Stimulated activated naive CD4-positive, alpha-beta T cell (primary cell): ENCODE measurements at places on chromosomes 2 and 18.
A peak's percentile ranks its signal among the peaks of the same experiment; 100 is the strongest.

DNA sequence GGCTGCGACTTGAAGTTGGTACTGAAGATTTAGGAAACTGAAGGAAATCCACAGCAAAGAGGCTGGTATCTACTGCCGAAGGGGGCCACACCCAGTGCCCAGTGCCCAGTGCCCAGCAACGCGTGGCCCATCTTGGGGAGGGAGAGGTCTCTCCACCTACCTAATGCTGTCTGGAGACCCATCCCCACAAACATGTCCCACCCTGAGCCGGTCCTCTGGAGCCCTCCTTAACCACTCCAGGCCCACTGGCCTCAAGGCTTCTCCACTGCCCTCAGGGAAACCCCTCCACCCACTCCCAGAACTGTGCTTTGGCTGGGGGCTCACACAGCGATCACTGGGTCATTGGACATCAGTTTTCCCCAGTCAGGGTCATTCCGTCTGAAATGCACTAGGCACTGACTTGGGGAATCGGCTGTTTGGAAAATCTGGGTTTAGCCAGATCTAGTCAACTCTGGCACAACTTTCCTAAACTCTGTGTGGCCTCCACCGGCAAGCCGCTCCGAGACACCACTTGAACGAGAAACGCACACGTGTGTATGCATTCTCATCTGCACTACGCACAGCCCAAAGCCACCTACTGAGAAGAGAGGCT, 20.1 kb downstream of the GPR55 start:
- DNase-seq, result no peak

DNA sequence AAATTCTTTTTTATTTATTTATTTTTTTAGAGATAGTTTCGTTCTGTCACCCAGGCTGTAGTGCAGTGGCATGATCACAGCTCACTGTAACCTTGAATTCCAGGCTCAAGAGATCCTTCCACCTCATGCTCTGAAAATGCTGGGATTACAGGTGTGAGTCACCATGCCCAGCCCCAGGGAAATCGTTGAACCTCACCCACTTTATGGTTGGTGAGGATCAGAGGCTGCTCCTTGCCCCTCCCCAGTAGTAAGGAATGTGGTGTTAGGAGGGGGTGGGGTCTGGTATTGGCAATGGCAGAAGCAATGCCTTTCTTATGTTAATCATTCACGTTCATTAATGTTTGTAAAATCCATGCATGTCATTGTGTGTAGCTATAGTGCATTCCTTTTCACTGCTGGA, 161.9 kb downstream of the SUCLG1 start:
- no peak for DNase-seq

DNA sequence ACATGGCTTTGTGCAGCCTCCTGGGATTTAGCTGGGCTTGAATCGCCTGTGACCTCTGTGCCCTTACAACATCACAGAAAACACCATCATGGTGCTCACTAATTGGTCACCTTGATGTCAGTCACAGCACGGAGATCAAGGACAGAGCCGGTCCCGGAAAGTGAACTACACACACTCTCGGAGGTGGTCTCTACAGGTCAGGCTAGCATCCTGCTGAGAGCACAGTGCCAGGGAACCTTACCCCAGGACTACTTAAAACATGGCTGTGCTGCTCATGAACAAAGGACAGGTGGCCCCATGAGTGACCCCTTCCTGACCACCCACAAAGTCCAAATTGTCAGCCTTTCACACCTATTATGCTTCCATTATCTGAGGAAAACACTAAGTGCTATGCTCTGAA, 1782.1 kb upstream of the CELF4 start:
- no peak for DNase-seq

DNA sequence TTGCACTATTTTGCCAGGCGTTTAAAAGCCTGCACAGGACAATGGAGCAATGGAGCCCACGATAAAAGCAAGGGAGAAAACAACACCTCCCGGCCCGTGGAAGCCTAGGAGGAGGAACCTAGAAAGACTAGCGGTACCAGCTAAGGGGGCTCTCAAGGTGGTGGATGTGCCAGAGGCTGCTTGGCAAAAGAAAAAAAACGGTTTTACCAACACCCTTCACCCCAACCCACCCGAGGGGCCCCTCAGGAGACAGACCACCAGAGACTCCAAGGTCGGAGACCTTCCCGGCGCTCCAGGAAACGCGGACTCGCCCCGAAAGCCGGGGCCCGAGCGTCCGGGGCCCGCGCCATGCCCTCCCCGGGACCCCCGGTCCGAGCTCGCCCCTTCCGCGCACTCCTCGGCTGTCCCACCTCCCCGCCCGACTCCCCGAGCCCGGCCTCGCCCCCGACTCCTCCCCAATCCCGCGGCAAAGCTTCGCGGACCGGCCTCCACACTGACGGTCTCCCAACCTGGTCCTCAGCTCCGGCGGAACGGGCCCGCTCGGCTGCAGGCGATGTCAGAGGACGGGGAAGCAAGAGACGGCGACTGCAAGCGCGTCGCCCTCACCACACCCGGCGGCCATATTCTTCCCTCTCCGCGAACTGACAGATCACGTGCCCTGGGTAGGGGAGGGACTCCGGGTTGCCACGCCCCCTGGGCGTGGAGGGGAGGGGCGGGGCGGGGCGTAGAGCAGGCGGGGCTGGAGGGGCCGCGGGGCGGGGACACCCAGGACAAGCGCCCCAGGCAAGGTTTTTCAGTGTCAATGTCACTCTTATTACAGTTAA, at the start of gene KIDINS220:
TSS of gene KIDINS220 (minus strand) at position 643 of the 824 bp plus-strand sequence. CDS start 10,520 bp downstream, outside the sequence.
- DNase-seq, result peak; percentile 82

DNA sequence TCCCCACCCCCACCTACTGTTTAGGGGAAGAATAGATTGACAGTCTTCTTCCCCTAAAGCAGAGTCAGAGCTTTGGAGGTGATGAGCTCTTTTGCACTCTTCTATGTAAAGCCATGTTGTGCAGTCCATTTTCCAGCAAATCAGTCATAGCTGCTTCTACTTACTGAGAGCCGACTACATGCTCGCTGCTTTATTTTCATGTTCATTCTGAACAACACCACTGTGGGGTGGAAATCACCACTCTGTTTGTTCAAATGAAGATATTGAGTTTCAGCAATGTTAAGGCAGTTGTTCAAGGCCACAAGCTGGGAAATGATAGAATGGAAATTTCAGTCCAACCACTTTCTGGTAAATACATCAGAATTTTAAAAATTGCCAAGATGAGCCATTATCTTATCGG, 88.3 kb downstream of the INSIG2 start:
- no peak for DNase-seq

DNA sequence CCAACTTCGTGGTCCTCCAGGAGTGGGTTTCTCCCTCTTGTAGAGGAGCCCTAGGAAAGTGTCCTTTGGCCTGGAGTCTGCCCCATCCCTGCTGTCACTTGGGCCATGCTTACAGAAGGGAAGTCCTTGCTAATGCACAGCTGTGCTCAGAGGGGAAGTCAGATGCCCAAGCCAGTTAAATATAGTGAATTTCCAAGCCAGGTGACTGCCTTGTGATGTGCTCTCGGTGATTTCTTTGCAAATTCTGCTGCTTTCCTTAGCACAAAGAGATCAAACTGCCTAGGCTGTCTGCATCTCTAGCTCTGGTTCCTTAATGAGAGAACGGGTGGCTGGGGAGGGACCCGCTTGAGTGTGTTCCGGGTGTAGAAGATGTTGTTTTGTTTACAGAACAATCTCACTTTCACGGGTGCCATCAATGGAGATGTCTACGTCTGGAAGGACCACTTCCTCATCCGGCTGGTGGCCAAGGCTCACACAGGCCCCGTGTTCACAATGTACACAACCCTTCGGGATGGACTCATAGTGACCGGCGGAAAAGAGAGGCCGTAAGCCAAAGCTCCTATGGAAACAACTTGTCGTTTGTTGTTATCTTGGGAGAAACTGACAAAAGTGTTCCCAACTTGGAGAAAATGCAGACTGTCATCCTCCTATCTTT, 91.4 kb downstream of the RTN4 start:
- no peak for DNase-seq

DNA sequence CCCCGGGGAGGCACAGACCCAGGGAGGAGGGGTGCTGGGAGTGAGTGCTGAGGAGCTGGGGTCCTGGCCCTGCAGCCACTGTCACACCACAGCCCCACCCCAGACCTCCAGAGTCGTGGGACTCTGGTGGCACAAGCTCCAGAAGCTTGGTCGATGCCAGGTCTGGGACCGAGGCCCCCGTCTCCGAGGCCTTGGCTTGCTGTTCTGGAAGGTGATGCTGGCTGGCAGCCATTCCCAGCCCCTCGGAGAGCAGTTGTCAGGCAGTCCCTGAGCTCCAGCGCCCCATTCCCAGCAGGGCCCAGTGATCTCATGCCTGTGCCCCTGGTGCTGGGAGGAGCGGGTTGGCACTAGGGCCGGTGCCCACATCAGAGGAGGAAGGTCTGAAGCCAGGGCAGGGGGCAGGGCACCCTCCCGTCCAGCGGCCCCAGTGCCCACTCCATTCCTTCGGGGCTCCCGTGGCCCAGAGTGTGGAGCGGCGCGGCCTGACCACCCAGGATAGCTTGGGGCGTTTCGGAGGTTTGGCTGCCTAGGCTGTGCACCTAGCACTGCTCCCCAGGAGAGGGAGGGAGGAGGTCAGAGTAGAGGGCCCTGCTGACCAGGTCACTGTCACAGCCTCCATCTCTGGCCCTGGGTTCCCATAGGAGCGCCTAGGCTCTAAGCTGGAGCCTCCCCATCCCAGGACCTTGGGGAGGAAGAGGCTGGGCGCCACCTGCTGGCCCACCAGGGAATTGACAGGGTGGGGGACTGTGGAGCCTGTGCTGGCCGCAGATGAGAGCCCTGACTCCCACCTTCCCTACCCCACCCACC, 16.8 kb upstream of the ALPI start:
- peak; percentile 10 for DNase-seq

DNA sequence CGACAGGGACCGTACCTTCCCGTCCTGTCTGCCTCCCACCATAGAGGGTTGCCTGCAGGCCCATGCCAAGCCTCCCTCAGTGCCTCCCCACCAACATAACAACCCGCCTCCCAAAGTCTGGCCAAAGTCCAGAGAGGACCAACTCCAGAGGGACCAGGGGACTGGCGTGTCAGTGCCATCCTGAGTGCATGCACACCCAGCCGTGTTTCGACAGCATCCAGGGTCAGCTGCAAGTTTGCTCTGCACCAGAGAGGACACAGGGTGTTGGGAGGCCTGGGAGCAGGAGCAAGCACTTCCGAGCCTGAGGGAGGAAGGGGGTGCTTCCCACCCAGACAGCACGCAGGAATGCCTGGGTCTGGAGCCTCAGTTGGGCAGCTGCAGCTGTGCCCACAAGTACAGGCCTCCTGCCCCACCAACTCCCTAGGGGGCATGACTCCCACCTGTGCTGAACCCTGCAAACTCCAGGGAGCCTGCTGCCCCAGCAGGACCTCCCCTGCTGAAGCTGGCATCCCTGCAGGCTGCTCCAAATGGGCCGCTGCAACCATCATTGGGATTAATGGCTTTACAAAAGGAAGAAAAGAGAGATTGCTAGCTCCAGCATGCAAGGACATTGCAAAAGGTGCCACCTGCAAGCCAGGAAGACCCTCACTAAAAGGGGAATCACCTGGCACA, 618.1 kb upstream of the FSHR start:
- DNase-seq, result no peak

- DNase-seq, result no peak
Measured at GRCh38 chr2:43576981-43577892, 18.6 kb downstream of the THADA start.

GRCh38 chr2:178473931-178474330, 4.5 kb downstream of the FKBP7 start:
- DNase-seq, result no peak

DNA sequence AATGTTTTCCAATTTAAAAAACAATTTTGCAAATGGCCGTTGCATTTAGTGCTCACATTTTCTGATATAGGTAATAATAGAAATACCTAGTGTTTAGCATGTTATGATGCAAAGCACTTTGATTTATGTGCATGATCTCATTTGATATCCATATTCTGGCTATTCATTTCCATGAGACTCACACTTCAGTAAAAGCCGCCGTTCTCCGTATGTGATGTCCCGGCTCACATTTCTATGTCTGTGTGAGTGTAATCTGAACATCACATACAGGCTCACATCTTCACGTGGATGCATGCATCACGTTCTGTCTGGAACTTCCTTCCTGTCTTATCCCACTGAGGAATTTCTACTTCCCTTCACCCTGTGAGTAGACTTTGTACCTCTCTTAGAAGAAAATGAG, 45.8 kb downstream of the DCDC2C start:
- no peak for DNase-seq

DNA sequence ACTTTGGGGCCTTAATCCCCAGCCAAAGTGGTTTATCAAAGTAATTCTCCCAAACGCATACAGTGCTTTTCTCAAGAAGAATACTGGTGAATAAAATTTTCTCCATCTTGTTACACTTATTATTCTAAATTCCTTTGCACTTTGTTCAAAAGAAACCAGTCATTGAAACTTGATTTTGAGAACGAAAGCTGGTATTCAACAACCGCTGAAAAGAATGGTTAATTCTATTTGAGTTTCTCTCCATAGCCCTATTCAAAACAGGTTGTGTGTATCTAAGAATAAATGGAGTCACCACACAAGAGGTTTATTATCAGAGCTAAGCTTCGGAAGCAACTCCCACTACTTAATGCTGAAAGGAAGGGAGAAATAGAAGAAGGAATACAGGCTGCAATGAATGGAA, 117.7 kb downstream of the C1D start:
- no peak for DNase-seq

DNA sequence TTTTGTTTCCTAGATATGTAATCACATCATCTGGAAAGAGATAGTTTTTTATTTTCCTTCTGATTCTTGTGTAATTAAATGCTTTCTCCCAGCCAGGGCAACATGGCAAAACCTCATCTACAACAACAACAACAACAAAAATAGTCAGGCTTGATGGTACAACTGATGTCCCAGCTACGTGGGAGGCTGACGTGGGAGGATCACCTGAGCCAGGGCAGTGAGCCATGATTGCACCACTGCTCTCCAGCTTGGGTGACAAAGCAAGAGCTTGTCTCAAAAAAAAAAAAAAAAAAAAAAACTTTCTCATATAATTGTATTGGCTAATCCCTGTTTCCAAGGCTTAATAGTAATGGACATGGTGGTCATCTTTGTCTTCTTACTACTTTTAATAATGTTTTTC, 26.4 kb upstream of the PGAP1 start:
- no peak for DNase-seq

DNA sequence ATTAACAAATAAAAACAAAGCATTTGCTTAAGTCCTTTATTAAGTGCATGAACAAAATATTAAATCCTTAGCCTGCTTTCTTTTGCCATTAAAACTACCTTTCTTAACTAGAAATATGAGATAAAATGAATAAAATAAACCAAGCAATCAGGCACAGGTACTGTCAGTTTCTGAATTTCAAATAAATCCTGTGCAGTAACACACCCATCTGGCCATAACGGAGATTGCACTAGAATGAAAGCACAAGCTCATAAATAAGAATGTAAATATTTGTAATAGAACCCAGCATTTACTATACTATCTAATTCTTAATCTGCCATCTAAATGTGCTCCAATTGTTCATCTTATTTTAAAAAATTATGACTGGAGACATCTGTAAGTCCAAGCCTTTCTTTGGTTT, 31.9 kb downstream of the PRKRA start:
- no peak for DNase-seq

DNA sequence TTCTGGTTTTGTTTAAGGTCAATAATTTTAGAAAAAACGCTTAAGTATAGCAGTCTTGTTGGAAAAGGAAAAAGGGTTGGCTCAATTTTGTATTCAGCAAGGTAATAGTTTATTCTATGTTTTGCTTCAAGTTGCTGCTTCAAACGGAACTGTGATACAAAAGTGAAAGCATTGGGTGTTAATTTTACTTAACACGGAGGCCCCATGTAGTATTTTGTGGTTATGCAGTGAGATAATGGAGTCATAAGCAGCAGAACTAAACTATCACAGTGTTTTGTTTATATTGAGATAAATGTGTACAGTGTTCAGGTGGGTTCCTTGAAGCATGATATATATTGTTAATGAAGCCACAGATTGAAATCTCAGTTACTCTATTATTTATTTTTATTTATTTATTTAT, 67.0 kb upstream of the LYPD6B start:
- DNase-seq, result no peak

GRCh38 chr2:182447863-182448262, 21.0 kb upstream of the PDE1A start:
- no peak for DNase-seq
